ENCODE measurements at places on chromosomes 6 and 20.

- no peak for DNase-seq
Measured at GRCh38 chr6:157513619-157514485, 132.9 kb downstream of the ZDHHC14 start.

DNA sequence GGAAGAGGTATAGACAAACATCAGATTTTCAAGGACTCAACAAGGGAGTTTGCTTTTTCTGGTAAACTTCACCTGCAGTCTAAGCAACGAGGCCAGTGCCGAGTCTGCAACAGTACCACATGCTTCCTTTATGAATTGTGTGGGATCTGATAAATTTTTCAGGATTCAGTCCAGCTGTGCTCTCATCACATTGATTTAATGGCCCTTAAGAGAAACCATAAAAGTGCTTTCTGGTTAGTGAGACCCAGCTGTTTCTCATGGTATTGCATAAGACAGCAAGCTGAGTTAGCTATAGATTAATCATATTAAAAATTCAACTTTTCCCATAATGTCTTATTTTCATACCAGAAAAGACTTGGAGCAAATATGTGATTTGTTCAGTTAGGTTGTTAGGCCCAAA lies 291.4 kb downstream of the CENPW start:
- no peak for DNase-seq

DNA sequence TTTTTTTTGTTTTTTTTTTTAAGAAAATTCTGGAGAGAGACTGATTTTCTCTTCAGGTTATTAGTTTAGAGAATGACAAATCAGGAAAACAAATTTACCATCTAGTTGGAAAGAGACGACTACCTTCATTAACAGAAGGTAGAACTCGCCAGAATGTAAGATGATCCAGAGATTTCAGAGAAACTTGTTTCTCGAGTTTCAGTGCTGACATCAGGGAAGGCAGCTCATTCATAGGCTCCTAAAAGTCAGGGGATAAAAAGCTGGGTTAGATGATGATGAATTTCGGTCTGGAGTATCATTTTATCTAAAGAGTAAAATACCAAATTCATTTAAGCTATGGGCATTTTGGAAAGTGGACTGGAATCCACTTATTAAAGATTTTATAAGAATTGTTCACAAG lies 27.9 kb downstream of the ZNF334 start:
- DNase-seq, result no peak

DNA sequence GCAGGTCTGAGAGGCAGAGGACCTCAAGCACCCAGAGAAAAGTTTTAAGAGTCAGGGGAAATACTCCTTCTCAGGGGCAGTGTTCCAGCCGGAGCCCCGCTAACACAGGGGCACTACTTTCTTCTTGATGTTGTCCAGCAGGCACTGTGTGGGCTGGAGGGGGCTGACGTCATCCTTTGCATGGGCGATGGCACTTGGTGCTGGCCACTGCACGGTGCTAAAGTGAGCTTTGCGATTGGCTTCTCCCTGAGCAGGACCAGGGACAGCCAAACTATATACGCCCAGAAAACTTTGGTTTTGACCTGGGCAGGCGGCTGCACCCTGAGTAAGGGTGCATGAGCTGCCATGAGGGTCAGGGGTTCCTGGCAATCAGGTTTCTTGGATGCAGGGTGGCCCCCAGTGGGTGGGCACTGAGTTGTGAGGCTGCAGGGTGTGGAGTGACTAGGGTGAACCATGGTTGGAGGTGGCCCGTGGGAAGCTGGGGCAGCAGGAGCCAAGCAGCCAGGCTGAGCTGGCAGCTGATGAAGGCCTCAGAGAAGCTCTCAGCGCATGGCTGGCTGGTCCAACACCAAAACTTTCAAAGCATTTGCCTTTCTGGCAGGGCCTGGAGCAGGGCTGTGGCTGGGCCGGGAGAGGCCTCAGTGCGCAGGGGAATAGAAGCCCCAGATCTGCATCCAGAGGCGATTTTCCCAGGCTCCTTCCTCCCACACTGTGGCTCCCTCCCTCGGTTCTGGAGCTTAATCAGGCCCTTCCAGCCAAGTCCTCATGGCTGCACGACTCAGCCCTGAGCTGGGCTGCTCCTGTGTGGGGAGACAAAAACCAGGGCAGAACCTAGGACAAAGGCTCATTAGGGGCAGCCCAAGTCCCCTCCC lies 18.3 kb downstream of the MRPS18A start:
- DNase-seq, result no peak

DNA sequence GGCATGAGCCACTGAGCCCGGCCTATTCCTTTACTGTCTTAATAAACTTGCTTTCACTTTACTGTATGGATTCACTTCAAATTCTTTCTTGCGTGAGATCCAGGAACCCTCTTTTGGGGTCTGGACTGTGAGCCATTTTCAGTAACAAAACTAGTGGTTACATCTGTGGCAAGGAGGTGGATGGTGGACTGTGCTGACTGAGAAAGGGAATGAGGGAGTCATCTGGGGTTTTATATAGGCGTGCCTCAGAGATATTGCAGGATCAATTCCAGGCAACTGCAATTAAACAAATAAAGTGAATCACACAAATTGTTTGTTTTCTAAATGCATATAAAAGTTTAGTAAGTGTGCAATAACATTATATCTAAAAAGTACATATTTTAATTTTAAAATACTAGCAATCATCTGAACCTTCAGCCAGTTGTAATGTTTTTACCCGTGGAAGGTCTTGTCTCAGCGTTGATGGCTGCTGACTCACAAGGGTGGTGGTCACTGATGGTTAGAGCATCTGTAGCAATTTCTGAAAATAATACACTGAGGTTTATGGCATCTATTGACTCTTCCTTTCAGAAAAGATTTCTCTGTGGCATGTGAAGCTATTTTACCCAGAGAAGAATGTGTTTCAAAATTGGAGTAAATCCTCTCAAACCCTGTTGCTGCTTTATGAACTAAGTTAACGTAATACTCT lies 111.4 kb upstream of the FKBP1C start:
- DNase-seq, result no peak

DNA sequence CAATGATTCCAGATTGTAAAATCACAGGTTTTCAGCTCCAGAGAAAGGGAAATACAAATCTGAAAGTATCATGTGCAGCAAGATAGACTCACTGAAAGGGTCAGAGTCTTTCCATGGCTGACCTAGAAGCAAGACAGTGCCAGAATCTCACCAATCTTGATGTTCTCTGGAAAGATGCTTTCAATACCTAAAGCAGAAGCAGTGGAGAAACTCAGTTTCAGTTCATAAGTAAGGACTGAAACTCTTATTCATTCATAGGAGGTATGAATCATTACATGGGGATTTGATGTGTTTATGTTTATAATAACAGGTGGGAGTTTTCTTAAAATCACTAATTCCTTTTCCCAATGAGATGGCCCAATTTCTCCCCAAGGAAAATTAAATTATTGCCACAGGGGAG lies 42.5 kb downstream of the SLC2A12 start:
- DNase-seq, result no peak

- DNase-seq, result no peak
Measured at GRCh38 chr6:15674690-15675386, 12.0 kb upstream of the DTNBP1 start.

DNA sequence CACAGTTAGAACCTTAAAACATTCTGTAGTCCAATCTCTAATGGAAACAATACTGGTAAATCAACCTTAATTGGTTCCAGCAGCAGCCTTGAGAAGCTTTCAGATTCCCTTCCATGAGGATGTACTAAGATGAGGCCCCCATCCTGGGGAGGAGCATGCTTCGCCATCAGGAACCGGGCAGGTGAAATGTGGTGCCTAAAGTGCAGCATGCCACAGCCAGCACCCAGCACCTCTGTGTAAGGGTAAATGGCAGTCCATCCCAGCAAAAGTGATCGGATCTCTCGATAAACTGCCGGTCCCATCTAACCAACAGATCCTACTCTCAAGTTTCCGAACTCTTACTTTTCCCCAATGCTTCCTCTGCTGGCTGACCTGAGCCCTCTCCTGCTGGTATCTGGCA lies 166.3 kb upstream of the PDE10A start:
- no peak for DNase-seq

DNA sequence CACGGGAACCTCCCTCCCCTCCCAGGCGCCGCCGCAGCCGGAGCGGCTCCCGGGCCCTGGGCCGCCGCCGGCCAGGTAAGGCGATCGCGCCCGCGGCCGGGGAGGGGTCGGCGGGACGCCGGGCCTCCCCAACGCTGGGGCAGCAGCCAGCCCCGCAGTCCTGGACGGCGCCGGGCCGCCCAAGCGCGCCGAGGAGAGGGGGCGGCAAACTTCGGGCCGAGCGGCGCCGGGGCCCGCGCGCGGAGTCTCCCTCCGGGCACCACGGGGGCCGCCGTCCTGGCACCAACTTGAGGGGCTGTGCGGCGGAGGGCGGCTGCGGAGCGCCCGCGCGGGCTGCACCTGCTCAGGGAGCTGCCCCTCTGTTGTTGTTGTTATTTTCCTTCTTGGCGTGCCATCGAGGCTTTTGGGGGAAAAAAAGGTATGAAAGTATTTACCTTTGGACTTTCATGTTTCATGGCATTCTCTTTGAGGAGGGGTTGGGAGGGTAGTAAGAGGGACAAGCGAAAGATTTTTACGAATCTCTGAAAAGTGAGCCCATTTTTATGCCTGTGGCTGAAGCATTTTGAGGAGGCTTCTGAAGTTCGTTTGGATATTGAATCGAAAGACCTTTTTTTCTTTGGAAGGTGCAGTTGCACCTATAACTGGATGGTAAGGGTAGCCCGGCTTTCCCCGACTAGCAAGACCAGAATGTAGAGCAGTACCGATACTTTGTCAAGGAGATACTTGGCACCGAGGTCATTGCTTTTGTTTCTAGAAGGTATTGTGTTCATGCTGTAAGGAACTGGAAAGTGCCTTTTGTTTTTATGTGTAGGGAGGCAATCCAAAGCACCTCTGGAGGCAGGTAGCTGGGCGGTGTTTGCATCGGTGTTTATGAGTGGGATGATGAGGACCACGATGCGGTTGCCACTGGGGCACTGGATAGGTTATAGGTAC lies at the start of gene RNF182:
Gene RNF182, plus strand, starts transcription at position 4 of the 933 bp plus-strand sequence. CDS start 52,168 bp downstream, outside the sequence.
- no peak for DNase-seq

GRCh38 chr20:22984008-22984407 lies 51.1 kb upstream of the SSTR4 start:
- DNase-seq, result no peak

DNA sequence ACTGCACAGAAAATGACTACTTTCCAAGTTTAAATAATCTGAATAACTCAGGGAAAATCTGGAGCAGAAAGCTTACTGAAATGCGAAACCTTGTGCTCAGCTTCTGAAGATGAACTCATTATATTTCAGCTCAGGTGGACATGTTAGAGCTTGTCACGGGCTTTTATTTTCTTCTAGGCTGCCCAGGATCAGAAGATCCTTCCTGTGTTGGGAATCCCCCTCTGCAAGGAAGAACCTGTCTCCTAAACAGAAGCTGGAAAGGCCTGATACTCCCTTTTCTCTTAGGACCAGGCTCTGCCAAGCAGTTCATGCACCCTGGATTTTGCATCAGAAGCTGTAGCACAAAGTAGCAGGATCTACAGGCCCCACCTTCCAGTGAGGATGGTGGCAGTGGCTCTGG lies 5.1 kb upstream of the SLC2A12 start:
- no peak for DNase-seq

DNA sequence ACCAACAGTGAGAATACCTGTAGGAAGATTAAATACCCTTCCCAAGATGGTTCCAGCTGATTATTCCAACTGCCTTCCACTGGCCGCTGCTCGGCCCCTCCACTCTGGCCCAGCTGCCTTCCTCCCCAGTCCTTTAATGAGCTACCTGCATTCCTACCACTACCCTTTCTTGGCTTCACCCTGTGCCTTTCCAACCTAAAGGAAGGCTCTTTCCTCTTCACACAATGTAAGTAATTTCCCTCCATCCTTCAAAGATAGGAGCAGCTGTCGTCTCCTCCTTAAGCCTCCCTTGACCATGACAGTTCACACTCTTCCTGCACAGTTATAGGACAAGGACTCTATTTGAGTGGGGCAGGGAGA lies 16.2 kb upstream of the SNX9 start:
- no peak for DNase-seq

GRCh38 chr6:32603222-32603621 lies 13.6 kb upstream of the HLA-DRB1 start:
- no peak for DNase-seq

DNA sequence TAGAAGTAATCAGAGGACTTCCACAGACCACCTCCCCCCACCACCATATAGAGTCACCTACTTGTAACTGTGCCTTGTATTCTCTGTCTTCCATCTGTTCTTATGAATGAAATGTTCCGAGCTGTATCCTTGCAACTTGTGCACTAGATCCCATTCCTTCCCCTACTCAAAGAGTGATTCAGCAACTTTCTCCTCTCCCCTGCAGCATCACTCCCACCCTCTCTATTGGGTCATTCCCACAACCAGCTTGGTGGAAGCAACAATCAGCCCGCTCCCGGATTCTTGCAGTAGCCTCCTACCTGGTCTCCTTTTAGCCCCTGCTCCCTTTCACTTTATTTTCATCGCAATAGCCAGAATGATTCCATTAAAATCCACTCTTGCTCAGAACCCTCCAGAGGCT lies 34.9 kb upstream of the REV3L start:
- no peak for DNase-seq

DNA sequence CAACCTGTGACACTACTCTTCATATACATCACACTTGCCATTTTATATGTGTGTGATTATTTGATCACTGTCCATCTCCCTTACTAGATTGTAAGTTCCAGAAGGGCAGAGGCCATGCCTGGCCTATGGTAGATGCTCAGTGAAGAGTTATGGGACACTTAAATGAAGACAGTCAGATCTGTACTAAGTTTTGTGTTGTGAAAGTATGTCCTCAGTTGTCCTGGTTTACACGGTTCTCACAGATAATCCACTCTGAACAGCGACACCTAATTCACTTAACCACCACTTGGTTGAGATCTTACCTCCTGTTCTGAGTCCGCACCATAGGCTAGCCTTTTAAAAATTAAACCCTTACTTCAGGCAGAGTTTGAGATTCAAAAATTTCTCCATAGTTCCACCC lies 434.1 kb upstream of the SOX4 start:
- no peak for DNase-seq

- DNase-seq, result no peak
Measured at GRCh38 chr6:144566868-144567615, 281.9 kb downstream of the UTRN start.

GRCh38 chr6:34688956-34689355 lies 7.6 kb downstream of the ILRUN start:
- no peak for DNase-seq

- DNase-seq, result no peak
Measured at GRCh38 chr20:4490045-4490444, 231.7 kb upstream of the PRND start.

DNA sequence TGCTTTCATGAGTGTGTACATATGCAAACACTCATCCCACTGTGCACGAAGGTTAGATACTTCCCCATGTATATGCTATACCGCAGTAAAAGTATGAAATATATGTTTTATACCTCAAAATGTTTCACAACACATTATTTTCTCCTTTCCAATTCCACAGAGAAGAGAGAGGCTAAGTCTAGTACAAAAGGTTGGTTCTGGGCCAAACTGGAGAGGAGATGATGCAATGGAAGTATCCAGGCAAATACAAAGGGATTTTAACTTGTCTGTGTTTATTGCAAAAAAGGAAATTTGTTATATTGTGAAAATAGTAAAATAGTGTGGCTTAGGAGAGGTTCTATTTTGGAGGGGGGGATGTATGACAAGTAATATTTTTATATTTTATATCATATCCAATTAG lies 112.6 kb downstream of the PLCB1 start:
- no peak for DNase-seq

All from hematopoietic multipotent progenitor cell treated with erythropoietin and hydrocortisone succinate and interleukin-3 and kit ligand, for 17 days (in vitro differentiated cells).